ENCODE measurements at places on chromosomes 7 and 10.

DNA sequence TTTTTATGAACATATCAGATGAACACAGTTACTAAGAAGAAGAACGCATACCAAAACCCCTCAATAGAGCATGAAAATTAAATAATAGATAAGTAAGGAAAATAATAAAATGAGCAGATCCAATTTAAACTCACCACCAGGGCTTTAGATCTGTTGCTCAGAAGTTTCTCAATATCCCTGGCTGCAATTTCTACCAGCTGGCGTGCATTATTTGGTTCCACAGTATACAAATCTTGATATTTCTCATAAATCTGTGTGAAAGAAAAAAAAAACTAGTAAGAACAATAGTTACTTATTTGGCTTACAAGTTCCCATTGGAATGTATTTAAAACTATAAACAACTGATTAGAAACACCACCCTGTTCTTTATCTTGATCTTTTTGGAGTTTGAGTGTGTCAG, 108.6 kb downstream of the CACNA2D1 start:
- no peak for DNase-seq

DNA sequence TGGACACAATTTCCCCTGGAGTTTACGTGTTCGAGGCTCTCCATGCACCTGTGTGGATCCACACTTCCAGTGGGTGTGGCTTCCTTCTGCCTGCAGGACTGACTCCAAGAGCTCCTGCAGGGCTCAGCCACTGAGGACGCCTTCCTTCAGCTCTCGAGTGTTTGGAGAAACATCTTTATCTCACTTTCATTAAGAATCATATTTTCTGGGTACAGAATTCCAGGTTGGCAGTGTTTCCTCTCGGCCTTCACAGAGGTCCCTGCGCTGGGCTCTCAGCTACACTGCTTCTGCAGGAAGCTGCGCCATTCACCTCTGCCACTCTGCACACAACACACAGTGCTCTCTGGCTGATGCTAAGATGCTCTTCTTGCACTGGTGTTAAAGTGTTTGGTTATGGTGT, 69.9 kb upstream of the NKX6-2 start:
- DNase-seq: no peak

GRCh38 chr7:1853986-1854865, 184.1 kb downstream of the ELFN1 start:
- DNase-seq: no peak

DNA sequence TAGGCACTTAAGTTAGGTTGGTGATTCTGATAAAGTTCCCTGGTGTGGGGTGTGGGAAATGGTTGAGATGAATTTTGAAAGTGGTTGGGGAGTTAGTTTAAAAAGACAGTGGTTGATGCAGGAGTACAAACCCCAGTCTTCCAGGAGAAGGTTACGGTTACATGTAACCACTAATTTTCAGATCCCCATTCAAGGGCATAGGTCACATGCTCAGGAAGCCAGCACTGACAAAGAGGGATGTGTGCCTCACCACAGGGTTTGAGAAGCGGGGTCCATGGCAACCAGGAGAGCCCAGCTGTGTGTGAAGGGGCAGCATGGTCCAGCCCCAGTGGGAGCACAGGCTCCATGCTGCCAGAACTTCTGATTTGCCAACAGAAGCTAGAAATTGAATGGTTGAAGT, 144.2 kb downstream of the MDFIC start:
- no peak for DNase-seq

GRCh38 chr7:12670743-12671520, 16.5 kb upstream of the ARL4A start:
- DNase-seq: no peak

GRCh38 chr7:30682212-30683083, at the start of gene CRHR2:
Gene CRHR2, minus strand, starts transcription at chr7:30682456. Its CDS starts 176 bp downstream, at chr7:30682280.
- DNase-seq: no peak

DNA sequence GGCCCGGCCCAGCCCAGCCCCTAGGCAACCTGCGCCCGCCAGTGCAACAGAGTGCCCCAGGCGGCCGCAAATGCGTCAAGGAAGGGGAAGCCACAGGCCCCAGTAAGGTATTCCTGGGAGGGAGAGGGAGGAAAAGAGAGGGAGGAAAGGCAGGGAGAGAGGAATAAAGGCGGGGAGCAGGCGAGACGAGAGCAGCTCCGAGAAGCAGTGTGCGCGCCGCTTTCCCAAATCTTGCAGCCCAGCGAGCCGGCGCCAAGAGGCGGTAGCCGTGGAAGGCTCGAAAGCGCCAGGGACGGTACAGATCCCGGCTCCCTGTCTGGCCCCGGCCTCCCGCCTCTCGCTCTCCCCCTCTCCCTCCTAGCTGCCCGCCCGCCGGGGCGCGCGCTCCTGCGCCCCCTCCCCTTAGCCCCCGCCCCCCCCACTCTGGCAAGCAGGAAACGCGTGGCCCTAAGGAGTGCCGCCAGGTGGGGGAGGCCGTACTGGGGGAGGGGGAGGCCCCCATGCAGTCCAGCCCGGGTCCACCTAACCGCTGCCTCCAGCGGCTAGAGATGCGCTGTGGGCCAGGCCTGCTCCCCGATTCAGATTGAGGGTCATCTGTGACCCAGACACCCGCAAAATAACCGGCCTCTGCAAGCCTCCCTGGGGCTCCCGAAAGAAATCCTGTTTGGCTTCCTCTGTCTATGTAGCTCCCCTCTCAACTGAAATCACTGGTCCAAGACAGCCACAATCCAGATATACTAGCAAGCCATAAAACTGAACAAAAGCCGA, 4.3 kb downstream of the HOXA10 start:
- no peak for DNase-seq

DNA sequence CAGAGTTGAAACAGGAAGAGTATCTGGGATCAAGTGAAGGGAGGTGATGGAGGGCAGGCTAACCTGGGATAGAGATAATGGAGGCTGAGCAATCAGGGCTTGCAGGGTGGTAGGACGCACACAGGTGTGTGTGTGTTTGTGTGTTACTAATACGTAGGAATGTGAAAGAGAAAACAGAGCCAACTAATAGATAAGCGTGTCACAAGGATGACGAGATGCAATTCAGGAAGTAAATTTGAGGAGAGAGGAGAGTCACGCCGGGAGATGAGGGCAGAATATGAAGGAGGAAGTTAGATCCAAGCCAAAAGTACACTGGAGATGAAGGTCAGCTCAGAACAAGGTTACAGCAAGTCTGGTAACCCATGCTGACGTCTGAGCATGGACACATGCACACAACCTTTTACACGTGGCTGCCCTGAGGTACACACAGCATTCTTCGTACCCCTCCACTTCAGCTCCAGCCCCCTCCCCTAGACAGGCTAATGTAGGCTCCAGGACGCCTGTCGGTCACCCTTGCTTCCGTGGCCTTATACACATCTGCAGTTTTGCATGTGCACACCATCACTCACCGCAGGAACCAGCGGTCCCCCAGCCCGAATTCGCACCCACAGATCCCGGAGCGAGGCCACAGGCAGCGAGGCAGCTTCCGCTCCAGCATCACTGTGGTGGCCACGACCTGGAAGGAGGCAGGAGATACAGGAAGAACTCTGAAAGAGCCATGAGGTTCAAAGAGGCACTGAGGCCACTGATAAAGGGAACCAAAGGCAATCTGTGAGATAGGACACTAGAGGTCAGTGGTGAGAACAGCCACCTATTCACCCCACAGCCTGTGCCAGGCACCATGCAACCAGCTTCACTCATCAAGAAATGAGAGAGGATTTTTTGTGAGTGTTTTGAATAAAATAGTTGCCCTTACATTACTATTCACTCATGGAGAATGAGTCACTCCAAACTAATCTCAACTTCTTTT, 23.7 kb upstream of the TRPV6 start:
- no peak for DNase-seq

- DNase-seq: no peak
Observed at GRCh38 chr10:27192284-27192683, 37.1 kb downstream of the MASTL start.

- no peak for DNase-seq
Observed at GRCh38 chr7:7582596-7582995, 15.9 kb downstream of the MIOS start.

DNA sequence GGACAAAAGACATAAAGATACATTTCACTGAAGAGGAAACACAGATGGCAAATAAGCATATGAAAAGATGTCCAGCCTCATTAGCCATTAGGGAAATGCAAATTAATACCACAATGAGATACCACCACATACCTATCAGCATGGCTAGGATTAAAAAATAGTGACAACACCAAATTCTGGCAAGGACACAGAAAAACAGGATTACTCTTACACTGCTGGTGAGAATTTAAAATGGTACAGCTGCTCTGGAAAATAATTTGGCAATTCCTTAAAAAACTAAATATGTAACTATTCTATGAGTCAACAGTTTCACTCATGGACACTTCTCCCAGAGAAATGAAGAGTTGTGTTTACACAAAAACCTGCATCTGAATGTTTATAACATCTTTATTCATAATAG, 121.1 kb downstream of the C10orf90 start:
- no peak for DNase-seq

DNA sequence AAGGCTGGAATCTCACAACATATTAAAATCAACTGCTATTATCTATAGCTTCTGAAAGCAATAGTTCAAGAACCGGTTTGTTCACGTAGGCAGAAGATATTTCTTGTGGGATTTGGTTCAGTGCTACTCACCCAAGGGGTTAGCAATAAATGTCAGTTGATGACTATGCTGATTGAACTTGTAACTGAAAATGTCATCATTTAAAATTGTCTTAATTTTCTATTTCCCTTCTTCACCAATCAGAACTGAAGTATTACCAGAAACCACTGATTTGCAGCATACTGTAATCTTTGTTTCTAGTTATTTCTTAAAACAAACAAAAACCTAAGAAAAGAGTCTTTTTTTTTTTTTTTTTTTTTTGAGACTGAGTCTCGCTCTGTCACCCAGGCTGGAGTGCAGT, 46.1 kb downstream of the CPEB3 start:
- no peak for DNase-seq

DNA sequence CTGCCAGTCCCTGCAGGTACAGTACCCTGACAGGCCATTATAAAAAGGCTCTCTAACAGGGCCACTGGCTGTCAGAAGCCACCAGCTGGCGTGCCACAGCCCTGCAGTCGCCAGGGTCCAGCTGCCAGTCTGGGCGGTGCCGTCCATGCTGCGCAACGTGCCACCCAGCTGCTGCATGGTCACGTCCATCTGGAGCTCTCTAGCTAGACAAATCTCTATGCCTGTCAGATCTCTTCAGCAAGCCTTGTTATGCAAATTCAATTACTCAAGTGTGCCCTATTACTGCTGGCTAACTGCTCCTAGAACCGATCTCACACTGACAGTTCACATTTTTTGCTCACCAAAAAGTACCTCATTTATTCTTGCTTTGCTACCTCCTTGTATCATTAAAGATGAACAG, 75.9 kb downstream of the HIBADH start:
- no peak for DNase-seq

DNA sequence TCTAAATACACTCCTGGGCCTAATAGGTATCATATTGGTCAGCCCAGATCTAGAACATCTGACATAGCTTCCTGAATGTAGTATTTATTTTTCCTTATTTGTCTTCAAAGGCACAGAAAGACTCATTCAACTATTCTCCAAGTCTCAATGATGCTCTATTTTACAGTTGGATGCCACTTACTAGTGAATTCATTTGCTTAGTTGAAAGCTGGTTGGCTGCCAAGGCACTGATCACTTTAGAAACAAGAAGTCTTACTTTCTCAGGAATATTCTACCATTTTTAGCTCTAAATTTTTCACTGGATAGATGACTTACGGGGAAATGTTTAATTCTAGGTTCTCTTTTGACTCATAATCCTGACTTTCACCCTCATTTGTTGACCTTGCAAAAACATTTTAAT, 863.4 kb downstream of the SORCS1 start:
- no peak for DNase-seq

DNA sequence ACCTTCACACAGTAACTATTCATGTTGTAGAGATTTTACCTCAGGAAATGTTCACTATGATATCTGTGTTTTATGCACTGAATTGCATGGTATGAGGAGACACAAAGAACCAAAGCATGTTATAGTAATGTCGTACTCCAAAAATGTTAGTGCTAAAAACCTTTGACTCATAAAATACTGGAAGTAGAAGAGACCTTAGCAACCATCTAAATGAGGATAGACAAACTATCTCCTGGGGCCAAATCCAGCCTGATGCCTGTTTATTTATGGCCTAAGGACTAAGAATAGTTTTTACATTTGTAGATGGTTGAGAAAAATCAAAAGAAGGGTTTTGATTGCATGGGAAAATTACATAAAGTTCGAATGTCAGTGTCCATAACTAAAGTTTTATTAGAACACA, 535.1 kb downstream of the INHBA start:
- DNase-seq: no peak

- DNase-seq: no peak
Observed at GRCh38 chr10:124225029-124225466, 131.7 kb upstream of the CHST15 start.

GRCh38 chr10:10007957-10008356, 1009.7 kb upstream of the CELF2 start:
- DNase-seq: no peak

DNA sequence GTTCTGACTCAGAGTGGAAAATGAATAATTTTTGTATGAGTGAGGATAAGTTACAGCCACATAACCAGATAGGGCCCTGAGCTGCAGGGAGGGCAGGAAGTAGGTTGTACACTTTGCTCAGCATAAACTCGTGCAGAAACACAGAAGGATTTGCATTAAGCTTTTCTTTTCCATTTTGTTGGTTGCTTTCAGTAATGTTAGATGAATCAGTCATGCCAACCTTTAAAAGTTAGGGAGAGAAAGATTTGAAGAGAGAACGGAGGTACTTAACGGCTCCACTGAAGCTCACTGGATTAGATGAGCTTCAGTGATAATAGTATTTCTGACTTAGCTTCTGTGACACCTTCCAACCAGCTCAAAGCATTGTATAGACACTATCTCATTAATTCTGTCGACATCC, 348.1 kb downstream of the GATA3 start:
- no peak for DNase-seq

DNA sequence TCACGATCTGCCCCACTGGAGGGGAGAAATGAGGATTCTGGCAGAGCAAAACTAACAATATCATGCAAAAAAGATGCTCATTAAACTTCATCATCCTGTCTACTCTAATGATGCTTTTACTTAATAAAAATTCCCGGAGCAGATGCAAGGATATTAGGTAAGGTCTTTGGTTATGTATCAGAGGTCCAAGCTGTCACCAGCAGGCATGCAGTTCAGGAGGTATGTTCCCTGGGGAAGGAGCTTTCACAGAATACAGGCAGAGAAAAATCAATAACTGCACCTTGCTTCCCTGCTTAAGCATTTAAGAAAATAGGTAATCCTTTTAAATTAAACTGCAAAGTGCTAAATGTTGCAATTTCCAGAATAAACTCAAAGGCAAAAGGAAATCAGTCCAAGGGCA, 81.6 kb upstream of the C1QL3 start:
- DNase-seq: no peak

- DNase-seq: no peak
Observed at GRCh38 chr10:104038958-104039752, 46.5 kb downstream of the COL17A1 start.

GRCh38 chr7:17546592-17546991, 248.1 kb downstream of the AHR start:
- no peak for DNase-seq
